ENCODE measurements at places on chromosomes 1 and 21. TPM values are rescaled to one million over a fixed set of nuclear protein-coding genes. Genes with fewer than 3 reads are reported as not detected.

OR4F16 gene
- not detected for polyA plus RNA-seq

SPATA46 gene
- polyA plus RNA-seq: 0.25 TPM

AKNAD1 gene
- polyA plus RNA-seq: not detected

KIAA0040 gene
- polyA plus RNA-seq: 16.6 TPM

RBP7 gene
- polyA plus RNA-seq: 29.2 TPM

SEC16B gene
- polyA plus RNA-seq: 2.8 TPM

TNFAIP8L2 gene
- 1.2 TPM for polyA plus RNA-seq

SPRR1B gene
- not detected for polyA plus RNA-seq

PGLYRP4 gene
- not detected for polyA plus RNA-seq

PAPPA2 gene
- polyA plus RNA-seq: 64.4 TPM

KLHL12 gene
- 44.5 TPM for polyA plus RNA-seq

SLC35D1 gene
- 15.1 TPM for polyA plus RNA-seq

UBASH3A gene
- polyA plus RNA-seq: not detected

MARK1 gene
- 8.3 TPM for polyA plus RNA-seq

TNNT2 gene
- polyA plus RNA-seq: 64.7 TPM

ITLN2 gene
- not detected for polyA plus RNA-seq

SELP gene
- polyA plus RNA-seq: 9.5 TPM

Measured in right renal cortex interstitium (tissue), 3 donors.